ENCODE measurements at places on chromosomes 16 and 17.

GRCh38 chr17:6589266-6589946, 33.1 kb upstream of the PITPNM3 start:
- no peak for DNase-seq

GRCh38 chr17:31251970-31252328, 45.1 kb downstream of the OMG start:
- DNase-seq = no peak

DNA sequence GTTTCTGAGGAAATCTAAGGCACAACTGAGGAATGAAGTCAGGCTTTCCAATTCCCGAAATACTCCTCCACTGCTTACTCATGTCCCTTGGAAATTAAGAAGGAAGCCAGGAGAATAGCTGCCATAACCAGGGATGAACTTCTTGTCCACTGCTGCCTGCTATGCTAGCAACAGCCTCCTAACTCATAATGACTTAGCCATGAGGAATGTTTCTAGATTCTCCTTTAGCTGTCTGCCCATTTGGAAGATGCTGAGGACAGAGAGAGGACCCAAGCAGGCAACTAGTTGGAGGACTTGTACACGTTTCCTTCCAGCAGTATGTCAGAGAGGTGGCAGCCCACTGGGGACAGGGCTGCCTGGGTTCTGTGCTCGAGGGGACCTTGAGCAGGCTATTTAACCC, 939 bp upstream of the CCL2 start:
- no peak for DNase-seq

DNA sequence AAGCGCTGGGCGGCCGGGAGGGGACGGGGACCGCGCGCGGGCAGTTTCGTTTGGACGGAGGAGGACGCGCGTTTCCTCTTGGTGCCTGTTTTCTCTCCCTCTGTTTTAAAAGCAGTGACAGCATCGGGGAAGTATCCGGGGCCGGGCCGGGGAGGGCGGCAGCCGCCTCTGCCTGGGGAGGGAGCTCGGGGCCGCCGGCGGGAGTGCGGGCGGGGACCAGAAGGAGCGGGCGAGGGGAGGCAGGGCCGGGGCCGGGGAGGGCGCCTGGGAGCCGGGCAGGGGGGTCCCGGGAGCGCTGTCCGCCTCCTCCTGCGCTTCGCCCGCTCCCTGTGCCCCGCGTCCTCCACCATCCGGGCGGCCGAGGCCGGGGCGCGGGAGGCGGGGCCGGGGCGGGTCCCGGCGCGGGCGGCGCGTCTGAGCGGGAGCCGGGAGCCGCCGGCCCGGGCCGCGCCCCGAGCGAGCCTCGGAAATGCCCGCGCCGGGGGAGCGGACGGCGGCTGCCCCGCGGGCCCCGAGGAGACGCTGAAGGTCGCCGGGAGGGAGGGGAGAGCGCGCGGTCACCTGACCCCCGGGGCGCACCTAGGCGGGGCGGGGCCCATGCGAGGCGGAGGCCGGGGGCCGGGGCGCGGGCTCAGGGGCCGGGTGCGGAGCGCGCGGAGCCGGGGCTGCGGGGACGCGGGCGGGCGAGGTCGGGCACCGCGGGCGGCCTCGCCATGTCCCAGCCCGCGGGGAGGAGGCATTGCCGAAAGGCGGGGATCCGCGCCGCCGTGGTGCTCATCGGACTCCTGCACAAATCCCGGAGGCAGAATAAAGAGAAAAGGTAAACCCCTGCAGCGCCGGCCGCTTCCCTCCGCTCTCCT, 57.3 kb downstream of the RAP1GAP2 start:
- DNase-seq = peak; percentile 66

GRCh38 chr17:40695874-40696472, 7.6 kb downstream of the KRT24 start:
- DNase-seq = no peak

GRCh38 chr17:54451051-54451450, 449.6 kb upstream of the TOM1L1 start:
- no peak for DNase-seq

GRCh38 chr17:17590141-17590751, 1.3 kb downstream of the PEMT start:
- DNase-seq = no peak

- no peak for DNase-seq
These were observed 273.9 kb upstream of the MAF start for GRCh38 chr16:79874391-79874790.

Measured in 8988T (cell line).